Activated T-cell treated with anti-CD3 and anti-CD28 coated beads, Interleukin-2, amount 50 U/mL, for 72 hours (primary cell): ENCODE measurements at places on chromosomes 2 and 18.

DNA sequence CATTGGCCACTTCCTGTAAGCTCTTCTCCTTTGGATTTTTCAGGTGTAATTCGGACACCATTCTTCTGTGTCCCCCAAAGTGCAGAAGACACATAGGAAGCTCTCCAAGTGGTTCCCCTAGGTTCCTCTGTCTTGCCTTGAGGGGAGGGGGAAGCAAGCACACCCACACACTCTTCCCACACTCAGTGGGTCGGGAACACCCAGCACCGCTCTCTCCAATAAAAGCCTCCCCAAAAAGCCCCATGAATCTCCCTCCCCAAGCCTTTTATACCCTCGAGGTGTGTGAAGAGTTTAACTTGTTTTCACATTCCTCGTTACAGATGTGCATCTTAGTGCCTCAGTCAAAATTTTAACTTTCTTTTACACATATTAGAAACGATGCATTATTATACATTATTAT, 9.9 kb upstream of the TMEM237 start:
- DNase-seq, result no peak

- DNase-seq, result no peak
Observed at GRCh38 chr2:113977660-113978523, 88.0 kb downstream of the ACTR3 start.

DNA sequence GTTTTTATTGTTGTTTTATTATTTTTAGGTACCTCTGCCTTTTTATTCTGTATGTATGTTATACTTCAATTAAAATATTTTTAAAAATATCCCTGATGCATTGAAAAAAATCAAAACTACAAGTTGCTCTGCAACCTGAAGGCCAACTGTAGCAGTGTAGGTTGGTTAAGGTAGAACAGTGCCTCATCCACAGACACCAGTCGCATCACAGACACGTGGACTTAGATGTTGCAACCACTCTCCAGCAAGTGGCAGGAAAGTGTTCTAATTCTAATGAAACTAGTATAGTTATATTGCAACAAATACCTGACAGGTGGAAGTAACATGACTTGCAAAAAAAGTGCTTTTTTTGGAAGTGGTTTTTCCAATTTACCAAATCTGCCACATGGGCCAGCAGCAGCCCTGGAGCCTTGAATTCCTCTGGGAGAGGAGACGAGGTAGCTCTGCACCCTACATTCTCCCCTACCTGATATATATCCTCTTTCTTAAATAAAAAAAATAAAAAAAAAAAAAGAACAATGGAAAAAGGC, 28.4 kb upstream of the SLC3A1 start:
- no peak for DNase-seq

DNA sequence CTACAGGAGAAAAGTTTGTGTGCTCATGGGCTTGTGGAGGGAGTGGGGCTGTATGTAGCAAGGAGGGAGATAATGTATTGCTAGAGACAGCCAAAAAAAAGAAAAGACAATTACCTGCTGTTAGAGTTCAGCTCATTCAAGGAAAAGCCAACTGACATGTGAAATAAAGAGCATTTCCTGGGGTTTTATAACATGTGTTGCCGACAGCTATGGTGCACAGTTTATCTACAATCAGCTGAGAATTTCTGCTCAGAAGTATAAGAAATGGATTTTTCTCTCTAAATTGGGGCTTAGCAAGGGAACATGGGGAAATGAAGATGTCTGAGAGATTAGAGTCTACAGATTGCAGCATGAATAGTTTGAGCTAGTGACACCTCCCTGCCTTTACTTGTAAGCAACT, 674.1 kb downstream of the SUCLG1 start:
- no peak for DNase-seq

DNA sequence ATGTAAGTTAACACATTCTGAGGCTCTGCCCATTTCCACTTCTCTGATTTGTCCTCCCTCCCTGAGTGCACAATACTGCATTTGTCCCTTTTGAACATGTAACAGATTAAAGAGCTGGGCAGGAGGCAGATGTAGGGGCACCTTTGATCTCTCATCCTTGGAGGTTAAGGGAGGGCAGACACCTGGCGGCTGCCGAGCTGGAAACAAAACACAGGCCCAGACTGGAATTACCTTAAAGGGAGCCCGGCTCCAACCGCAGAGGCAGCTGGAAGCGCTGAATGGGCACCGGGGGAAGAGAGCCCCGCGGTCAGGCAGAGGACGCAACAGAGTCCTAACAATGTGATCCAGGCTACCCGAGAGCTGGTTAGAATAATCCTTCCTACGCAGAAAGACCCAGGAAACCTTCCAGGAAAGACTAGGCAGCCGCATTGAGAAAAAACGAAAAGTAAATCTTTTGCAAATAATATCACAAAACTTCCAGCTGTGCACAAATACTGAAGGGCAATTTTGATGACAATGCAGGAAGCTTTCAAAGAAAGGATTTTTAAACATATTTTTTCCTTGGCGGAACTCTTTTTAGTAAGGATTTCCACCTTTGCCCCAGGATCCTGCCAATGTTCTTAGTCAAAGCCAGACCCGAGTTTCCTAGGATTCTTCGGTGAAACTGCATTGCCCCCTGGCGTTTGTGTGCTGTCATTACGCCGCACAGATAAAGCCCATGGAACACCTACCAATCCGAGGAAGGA, 216.0 kb downstream of the TGIF1 start:
- peak; percentile 64 for DNase-seq

DNA sequence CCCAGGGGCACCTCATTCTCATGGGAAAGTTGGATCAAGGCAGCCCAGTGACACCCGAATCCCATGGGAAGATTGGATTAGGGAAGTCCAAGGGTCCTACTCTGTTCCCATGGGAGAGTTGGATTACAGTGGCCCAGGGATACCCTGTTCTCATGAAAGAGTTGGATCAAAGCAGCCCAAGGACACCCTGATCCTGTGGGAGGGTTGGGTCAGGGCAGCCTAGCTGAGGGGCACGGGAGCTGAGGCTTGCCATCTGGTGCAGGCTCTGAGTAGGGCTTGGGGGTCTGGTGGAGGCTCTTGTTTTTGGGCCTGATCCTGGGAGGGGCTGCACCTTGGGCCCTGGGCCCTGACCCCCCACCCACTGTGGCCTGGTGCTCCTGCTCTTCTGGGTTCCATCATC, 87.1 kb downstream of the ACKR3 start:
- DNase-seq, result no peak

- no peak for DNase-seq
Observed at GRCh38 chr2:81299841-81300240, 995.3 kb upstream of the LRRTM1 start.

GRCh38 chr18:77062518-77063003, 70.0 kb downstream of the MBP start:
- peak; percentile 75 for DNase-seq

- DNase-seq, result no peak
Observed at GRCh38 chr2:69436596-69436937, 668 bp downstream of the NFU1 start.

DNA sequence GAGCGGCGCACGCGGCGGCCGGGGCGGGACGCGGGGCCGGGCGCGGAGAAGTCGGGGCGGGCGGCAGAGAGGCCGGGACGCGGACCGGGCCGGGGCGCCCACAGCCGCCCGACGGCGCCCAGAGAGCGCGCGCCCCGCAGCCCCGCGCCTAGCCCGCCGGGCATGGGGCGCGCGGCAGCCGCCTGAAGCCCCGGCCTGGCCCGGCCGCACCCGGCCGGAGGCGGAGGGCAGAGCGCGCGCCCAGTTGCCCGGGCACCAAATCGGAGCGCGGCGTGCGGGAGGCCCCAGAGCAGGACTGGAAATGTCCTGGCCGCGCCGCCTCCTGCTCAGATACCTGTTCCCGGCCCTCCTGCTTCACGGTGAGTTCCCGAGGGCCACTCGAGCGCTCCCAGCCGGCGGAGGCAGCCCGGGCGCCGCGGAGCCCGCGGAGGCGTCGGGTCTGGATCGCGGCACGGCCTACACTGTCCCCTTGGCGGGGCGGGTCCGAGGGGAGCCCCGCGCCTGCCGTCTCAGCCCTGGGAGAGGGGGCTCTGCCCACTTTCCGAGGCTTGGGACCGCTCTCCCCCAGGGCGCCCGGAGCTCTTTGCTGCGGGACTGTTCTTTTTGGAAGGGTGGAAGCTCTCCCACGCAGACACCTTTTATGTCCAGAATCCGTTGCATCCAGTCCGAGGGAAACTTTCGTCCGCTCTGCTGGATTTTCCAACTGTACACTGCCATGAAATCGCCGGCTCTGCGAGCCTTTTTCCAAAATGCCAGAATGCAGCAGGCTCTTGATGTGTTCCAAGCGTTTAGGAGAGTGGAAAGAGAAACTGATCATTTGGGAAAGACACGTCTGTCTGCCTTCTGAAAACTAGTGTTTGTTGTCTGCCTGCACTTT, 484 bp downstream of the APCDD1 start:
- DNase-seq, result no peak

DNA sequence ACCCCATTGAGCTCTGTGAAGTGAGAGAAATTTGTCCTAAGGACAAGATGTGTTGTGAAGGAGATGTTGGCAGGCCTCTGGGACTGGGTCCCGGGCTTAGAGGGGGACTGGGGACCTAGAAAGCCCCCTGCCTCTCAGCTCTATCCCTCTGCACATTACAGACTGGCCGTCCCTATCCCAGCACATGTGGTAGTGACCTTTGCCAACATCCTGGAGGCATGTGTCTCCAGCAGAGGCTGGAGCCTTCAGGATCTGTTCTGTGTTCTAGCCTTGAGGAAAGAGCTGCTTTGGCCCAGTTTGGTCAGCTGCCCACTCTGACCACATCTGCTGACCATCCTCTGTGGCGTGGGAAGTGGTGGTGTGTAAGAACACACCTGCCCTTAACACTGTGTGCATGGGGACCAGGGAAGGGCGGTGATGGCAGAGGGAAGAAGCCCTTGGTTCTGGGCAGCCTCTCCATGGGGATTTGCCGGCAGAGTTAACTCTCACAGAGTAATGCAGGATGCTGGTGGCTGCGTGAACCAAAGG, 33.4 kb downstream of the NCK2 start:
- DNase-seq, result no peak

- DNase-seq, result no peak
Observed at GRCh38 chr2:70827388-70827787, 7.0 kb upstream of the CLEC4F start.

GRCh38 chr2:43331422-43331821, 105.0 kb upstream of the ZFP36L2 start:
- no peak for DNase-seq

DNA sequence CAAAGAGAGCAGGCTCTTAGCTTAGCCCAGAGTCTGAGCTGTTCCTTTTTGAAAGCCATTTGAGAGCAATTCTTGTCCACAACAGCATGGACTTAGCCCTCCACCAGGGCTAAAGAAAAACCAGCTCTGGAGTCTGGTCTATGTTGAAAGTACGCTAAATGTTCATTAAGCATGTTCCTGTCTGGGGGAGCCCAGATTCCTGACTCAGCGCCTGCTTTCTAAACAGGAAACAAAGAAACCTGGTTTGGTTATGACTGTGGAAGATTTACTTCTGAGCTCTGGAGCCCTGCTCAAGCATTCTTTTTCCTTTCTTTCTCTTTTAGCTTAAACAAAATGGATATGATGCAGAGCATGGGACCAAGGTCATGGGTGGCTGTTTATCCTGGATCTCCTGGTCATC, 279.8 kb downstream of the RBM43 start:
- no peak for DNase-seq

- no peak for DNase-seq
Observed at GRCh38 chr2:106296182-106296815, 102.2 kb upstream of the UXS1 start.
